ENCODE measurements at places on chromosomes 3 and 15.

- no peak for DNase-seq
Observed at GRCh38 chr3:153614563-153614962, 452.5 kb downstream of the RAP2B start.

GRCh38 chr3:185983495-185984141, 45.8 kb upstream of the TRA2B start:
- peak; percentile 52 for DNase-seq

GRCh38 chr3:187210545-187211327, 13.4 kb downstream of the RTP1 start:
- no peak for DNase-seq

DNA sequence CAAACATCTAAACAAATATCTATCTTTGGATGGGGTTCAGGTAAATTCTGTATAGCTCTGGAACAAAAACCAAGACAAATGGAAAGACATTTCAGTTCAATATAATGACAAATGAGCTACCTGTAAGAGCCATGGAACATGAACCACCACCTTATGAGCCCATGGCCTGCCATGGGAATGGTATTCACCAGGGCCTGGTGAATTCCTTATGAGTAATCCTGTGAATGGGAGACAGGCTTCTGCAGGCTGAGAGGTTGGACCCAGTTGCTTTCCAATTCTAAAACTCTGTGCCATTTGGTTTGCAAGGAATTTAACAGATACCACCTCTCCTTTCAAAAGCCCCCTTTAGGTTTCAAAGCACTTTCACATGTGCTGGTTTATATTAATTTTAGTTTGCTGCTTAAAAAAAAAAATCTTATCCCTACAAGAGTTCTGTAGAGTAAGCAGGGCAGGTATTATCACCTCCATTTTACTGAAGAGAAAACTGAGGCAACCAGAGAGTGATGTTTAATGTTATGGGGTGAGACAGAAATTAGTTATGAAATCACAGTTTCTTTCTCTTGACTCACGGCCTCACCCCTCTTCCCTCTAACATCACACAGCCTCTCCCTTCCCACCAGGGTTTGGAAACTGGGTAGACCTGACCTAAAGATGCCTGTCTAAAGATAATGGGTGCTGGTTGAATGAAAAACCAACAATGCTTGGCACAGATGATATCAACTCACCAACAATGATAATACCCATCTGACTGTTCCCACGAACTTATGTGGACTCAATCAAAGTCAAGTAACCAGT, 397.6 kb upstream of the WNT5A start:
- no peak for DNase-seq

DNA sequence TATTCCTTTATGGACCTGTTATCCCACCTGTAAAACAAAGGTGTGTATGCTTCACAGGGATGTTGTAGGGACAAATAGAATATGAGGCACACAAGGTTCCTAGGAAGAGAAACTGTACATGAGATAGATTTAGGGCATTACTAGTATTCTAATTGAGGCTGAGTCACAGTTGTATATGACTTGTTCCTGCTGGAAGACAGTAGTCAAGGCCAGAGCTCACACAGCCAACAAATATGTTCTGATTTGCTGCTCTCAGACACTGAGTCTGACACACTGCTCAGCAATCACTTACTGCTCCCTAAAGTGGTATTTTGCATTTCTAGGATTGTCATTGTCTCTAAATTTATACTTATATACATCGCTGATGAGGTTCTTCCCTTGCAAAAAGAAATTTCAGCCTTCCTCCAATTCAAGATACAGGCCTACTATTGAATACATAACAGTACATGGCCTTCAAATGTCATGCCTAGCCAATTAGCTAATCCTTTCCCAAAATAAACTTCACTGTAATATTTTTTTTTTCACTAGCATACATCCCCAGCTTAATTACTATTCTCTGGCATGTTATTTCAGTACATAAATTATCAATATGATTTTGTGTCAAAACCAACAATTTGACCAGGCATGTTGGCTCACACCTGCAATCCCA, 69.8 kb downstream of the TIGIT start:
- no peak for DNase-seq

GRCh38 chr3:120569222-120570057, 26.7 kb upstream of the NDUFB4 start:
- DNase-seq, result no peak

DNA sequence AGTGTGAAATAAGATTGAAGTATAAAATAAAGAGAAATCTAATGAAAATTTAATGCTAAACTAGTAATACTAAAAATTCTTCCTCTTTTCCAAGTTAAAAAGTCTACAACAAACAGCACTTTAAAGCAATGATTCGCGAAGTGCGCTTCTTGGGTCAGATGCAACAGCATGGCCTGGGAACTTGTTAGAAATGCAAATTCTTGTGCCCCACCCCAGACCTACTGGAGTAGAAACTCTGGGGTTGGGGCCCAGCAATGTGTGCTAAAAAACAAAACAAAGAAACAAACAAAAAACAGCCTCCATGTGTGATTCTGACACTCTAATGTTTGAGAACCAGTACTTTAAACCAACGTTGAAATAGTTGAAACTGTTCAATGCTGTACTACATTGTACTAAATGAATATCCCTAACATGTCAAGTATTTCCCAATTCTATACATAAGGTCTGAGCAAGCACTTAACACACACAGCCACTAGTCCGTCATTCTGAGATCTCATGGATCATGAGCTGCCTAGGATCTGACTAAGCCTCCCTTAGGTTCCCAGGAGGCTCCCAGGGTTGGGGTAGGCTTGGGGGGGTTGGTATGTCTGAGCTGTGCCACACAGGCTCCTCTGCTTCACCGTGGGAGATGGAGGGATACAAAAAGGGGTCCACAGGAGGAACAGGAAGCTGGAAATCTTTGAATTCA, 6.1 kb downstream of the RASGRP1 start:
- DNase-seq, result no peak

GRCh38 chr15:79970624-79971434, at the start of gene BCL2A1:
TSS of gene BCL2A1 (minus strand) at chr15:79971196. CDS start at chr15:79971119, 77 bp downstream.
- no peak for DNase-seq

DNA sequence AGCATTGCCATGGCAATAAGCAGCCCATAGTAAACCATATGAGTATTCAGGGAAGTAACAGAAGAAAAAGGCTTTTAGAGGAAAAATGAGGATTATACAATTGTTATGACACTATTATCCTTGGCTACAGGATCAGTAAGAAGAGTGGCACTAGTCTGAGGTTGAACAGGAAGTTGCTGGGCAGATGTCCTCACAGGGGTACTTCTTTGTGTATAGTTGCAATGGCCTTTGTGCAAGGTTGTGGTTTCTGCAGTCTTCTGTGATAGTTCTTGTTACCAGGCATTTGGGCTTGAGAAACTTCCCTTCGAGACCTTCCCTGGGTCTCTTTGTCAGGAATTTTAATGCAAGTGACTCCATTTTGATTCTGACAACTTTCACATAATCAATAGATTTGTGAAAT, 100.6 kb upstream of the ATP11B start:
- DNase-seq, result no peak

DNA sequence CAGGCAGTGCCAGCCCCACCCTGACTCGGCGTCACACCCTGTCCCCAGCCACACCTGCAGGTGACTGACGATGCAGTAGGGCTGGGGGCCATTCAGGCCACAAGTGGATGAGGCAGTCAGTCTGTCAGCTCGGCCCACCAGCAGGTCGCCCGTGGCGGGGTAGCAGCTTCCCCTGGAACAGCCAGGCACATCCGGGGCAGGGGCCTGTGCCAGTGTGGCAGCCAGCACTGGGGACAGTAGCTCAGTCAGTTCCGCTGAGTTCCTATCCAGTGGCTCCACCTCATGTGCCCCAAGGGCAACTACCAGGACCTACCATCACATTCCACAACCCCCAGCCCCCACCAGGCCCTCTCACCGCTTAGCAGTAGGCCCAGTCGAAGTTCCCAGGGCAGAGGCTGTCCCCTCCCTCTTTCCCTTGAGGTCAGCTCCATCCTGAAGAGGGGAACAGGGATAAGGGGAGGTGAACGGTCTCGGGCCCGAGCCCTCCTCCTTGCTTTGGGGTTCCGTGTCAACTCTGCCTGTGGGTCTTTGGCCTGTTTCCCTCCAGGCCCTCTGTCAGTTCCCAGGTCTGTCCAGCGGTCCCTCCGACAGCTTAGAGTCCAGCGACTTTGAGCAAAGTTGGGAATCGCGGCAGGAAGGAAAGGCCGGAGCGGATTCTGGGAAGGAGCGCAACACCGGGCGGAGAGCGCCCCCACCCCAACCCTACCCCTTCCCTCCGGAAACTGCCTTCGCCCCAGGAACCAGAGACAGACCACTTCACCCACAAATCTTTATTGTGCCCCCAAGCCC, at the start of gene LAMB2:
TSS of gene LAMB2 (minus strand) at position 614 of the 789 bp plus-strand sequence. CDS start at position 431, 183 bp downstream.
- no peak for DNase-seq

DNA sequence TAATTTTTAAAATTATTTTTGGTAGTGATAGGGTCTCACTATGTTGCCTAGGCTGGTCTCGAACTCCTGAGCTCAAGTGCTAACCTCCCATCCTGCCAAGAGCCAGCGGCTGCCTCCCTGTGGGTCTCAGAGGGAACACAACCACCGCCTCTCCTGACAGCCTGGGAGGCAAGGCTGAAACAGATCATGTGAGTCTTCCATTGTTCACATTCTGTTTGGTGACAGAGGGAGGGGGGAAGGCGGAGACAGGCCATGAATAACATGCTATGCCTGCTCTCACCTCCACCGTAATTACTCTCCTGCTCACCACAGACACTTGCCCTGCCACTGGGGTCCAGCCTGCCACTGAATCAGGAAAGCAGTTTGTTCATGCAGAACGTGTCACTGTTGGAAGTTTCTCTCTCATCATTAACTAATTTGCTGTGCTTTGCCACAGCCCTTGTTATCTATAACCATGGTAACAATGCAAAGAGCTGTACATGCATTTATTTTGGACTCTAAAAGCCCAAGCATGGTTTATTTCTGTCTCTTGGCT, 78.4 kb upstream of the RASGRF1 start:
- DNase-seq, result no peak

DNA sequence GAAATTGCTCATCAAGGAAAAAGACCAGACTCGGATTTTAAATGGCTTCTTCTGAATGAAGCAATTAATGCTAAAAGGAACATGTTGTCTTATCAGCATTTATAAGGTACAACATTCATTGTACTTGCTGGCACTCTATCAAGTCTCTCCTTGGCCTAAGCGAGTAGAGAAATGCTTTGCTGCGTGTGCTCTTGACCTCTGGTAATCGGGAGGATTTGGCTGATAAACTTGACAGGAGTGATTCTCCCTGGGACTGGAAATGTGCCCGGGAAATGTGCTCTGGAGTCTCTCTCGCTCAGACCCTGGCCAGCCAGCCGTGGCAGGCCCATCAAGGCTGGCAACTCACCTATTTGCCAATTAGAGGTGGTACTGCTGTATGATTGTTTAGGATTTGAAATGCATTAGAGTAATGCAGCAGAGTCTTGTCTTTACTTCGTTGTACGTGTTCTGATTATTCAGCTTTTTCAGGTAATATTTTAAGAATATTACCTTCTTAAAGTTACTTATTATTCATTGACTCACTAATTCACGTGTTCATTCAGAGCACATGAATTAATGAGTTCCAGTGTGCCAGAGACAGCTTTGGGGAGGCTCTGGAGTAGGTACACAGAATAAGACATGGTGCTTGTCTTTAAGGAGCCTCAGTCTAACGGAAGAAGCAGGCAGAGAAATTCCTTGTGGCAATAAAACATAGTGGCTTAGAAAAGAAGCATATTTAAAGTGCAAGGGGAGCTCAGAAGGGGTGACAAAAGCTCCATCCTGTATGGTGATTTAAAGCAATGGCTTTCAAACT, 48.0 kb upstream of the TPRG1 start:
- DNase-seq, result no peak

DNA sequence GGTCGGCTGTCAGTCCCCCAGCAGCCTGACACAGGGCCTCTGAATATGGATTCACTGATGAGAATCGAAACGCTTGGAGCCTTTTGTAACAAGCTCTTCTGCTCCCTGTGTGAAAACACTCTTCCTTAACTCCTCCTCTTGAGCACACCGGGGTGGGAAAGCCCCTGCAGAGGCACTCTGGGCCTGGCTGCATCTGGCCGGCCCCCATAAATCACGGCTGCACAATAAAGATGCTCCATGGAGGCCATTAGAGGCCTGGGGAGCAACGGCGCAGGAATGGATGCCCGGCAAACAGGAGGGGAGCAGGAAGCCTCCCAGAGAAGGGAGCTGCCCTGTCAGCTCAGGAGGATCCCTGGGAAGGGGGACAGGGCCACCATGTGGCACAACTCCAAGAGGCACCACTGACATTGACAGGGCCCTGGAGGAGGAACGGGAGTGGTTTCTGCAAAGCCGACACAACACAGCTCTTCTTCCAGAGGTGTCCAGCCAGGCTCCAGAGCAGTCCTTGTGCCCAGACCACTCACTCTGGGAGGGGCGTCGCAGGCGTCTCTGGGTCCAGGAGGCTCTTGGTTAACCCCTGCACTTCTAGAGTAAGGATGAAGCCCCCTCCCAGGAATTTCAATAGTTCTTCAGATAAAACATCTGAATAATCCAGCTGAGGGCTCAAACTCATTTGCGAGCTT, 509.3 kb upstream of the PPP2R3A start:
- DNase-seq, result no peak

DNA sequence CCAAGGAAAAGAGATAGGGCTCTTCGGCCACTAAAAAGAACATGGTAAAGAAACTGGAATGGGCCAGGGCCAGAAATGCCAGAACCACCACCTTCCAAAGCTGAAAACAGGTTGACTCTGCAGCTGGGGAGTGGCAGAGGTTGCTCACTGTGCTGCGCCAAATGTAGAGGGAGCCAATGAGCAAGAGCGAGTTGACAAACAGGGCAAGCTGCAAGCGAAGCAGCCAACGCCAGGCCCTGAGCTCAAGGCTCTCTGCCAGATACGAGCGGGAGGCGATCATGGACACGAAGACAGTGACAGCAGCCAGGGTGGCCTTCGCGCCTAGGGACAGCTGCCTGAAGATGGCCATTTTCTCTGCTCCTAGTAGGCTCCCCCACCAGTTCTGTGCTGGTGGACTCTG, 3.1 kb downstream of the GLB1 start:
- DNase-seq, result no peak

- DNase-seq, result no peak
Observed at GRCh38 chr15:81481346-81481745, 107.3 kb upstream of the TMC3 start.

DNA sequence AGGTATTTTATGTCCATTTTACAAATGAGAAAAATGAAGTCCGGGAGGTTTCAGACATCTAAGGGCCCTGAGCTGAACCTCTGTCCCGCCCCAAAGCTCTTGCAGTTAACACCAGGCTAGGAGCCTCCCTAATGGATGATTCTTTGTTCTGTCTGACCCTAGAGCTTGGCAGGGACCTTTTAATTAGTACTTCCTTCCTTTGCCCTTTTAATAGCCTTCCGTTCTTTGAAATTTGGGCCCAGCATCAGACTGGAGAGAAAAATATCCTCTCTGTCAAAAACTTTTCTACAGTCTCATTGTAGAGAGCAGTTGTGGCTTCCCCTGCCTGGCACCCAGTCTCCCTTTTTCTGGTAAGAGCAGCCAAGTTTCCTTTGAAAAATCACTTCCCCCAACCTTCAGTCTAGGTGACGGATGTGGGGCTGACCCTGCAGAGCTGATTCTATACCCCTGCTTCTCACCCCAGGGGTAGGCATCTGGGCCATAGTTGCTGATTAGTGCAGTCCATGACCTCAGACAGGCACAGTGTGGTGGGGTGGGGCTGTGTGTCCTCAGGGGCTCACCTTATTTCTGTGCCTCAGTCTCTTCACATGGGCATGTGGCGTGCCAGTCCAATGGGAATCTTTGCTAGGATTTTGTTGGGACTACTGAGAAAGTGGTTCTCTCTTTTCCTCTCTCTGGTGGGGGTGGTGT, 220.4 kb downstream of the ADAMTS9 start:
- DNase-seq, result no peak
